ENCODE measurements at places on chromosomes 2 and 18. TPM values are rescaled to one million over a fixed set of nuclear protein-coding genes. Genes with fewer than 3 reads are reported as not detected.

DNA sequence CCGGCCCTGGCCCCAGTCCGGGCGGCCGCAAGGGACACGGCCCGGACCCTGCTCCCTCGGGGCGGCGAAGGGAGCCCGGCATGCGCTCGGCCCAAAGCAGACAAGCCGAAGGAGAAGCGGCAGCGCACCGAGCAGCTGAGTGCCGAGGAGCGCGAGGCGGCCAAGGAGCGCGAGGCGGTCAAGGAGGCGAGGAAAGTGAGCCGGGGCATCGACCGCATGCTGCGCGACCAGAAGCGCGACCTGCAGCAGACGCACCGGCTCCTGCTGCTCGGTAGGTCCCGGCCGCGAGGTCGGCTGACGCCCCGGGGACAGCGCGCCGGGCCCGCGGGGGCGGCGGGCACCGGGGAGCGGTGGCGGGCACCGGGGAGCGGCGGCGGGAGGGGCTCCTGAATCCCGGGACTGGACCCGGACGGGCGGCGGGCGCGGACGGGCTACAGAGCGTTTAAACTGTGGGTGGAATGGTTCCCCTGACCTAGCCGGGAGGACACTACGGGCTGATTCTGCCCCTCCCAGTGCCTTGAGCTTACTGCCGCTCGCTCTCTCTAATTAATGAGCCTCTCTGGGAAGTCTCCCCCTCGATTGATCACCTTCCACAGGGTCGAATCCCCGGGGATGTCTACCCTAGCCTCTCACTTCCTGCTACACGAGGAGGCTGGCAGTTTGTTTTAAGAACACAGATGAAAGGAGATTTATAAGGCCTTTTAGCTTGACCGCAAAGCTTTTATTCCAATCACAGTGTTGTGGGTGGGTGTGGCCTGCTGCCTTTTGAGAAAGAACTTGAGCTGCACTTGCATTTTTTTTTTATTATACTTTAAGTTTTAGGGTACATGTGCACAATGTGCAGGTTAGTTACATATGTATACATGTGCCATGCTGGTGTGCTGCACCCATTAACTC lies 853 bp downstream of the GNAL start:
- peaks cover 31% of the 10 kb centered on the region for H3K27me3 ChIP-seq
- H3K36me3 ChIP-seq = no peaks in the 10 kb centered on the region
- H3K27ac ChIP-seq = no peak overlapping the region
- H3K4me3 ChIP-seq = peak overlapping the region; percentile 12
- DNase-seq = no peak

DNA sequence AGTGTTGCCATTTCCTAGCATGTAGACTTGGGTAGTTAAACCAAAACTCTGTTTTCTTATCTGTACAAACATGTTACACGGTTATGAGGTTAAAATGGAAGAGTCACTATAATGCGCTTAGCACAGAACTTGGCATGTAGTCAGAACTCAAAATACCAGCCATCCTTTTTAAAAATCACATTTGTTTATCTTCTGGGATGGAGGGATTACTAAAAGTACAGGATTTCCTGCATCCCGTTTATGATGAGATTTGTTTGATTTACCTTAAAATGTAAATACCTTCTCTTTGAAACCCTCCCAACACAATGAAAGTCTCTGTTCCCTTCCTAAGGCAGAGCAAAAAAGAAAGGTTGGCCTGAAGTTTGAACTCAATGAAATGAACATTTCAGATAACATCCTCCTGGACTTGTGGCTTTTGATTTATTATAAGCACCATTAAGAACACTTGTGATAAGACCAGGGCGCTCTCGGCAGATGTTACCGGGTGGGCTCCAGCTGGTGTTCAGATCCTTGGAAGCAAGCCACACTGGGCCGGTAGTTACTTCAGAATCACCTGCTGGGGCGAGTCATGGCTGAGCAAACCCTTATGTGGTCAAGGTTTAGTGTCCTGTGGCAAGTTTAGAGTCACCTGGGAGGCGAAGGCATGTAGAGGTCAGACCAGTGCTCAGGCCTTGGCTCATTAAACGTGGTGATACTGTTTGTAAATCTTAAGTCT lies 105.7 kb downstream of the MGAT5 start:
- no peaks in the 10 kb centered on the region for H3K27me3 ChIP-seq
- H3K27ac ChIP-seq = no peak overlapping the region
- H3K4me3 ChIP-seq = no peak overlapping the region
- H3K36me3 ChIP-seq = peaks cover 58% of the 10 kb centered on the region

- no peaks in the 10 kb centered on the region for H3K36me3 ChIP-seq
- no peak overlapping the region for H3K27ac ChIP-seq
- no peak overlapping the region for H3K4me3 ChIP-seq
- no peak for DNase-seq
Measured at GRCh38 chr2:136434251-136434715, 316.3 kb upstream of the CXCR4 start.

DNA sequence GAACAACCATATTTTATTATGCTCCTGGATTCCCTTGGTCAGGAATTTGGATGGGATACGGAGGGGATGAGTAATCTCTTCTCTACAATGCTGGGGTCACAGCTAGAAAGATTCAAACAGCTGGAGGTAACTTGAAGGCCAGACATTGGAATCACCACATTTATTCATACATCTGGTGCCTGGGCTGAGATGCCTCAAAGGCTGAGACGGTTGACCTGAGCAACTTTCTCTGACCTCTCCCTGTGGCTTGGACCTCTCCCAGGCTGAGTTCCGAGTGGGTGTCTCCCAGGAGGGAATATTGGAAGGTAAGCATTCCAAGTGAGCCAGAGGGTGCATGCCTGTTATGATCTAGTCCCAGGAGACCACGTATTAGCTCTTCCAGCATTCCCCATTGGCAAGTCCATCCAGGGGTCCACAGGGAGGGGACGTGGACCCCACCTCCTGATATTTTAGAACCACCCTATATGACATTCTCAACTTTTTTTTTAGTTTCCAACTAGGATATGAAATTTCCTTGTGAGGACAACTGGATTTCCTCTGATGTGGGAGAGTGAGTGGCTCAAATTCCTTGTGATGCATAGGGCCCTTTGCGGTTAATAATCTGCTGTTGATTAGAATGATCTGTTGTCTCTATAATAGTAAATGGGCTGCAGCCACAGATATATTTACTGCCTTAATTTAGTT lies 101.8 kb downstream of the MRPS9 start:
- H3K27ac ChIP-seq = no peak overlapping the region
- peaks cover 10% of the 10 kb centered on the region for H3K4me1 ChIP-seq

GRCh38 chr2:86498468-86499260 lies 57.5 kb downstream of the KDM3A start:
- no peaks in the 10 kb centered on the region for H3K27me3 ChIP-seq
- H3K36me3 ChIP-seq = peaks cover 86% of the 10 kb centered on the region
- H3K4me1 ChIP-seq = no peaks in the 10 kb centered on the region
- H3K4me3 ChIP-seq = no peak overlapping the region
- no peak for DNase-seq

Gene PRSS56
- total RNA-seq = not detected

Gene REG3G
- not detected for total RNA-seq

Gene CPSF3
- total RNA-seq = 13.8 TPM

Measured in CD4-positive, alpha-beta T cell (primary cell).